ENCODE measurements at places on chromosomes 3 and 15. TPM values are rescaled to one million over a fixed set of nuclear protein-coding genes. Genes with fewer than 3 reads are reported as not detected.
A peak's percentile ranks its signal among the peaks of the same experiment; 100 is the strongest.

The TLR9 gene
- total RNA-seq: not detected

- DNase-seq: no peak
- H3K27ac ChIP-seq: no peak overlapping the region
- no peaks in the 10 kb centered on the region for H3K27me3 ChIP-seq
- H3K4me3 ChIP-seq: no peak overlapping the region
Measured at GRCh38 chr3:155270063-155270462, 23.4 kb downstream of the STRIT1 start.

- DNase-seq: no peak
- peaks cover 13% of the 10 kb centered on the region for H3K4me1 ChIP-seq
- no peak overlapping the region for H3K27ac ChIP-seq
- no peaks in the 10 kb centered on the region for H3K36me3 ChIP-seq
- no peak overlapping the region for H3K4me3 ChIP-seq
Measured at GRCh38 chr3:71392251-71392650, 191.3 kb downstream of the FOXP1 start.

DNA sequence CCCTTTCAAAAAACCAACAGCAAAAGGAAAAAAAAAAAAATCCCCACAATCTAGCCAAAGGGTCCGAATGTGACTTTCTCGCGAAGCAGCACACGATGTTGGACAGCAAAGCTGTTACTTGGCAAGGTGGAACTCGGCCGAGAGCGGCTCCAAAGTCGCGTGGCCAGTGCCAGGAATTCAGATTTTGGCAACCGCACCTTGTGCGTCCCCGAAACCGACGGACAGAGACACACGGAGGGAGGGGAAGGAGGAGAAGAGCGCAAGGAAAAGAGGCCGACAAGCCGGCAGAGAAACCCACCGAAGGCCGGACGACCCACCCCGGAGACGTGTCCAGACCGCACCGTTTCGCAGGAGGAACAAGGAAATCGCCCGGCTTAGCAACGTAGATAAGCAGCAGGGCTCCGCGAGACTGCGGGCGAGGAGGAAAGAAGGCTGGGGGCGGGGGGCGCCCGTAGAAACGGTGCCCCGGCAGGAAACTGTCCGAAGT lies 517.3 kb downstream of the MECOM start:
- peaks cover 35% of the 10 kb centered on the region for H3K4me1 ChIP-seq
- no peaks in the 10 kb centered on the region for H3K27me3 ChIP-seq
- peak overlapping the region; percentile 94 for H3K27ac ChIP-seq
- peak; percentile 78 for DNase-seq
- H3K4me3 ChIP-seq: peak overlapping the region; percentile 55

DNA sequence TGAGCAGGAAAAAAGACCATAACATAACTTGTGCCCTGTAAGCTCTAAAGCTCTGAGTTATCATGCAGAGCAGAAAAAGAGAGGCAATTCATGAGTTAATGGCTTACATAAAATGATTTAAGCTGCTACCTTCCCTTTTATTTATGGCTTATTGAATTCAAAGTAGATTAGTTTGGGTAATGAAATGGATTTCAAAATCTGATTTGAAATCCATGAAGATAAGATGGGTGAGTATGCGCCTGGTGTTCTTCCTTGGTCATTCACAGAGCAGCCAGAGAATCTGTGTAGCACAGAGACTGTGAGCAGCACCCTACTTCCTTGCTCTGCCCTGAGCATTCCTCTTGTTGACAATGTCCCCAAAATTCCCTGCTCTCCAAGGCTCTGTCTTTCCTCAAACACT lies 36.2 kb upstream of the MRPL3 start:
- peaks cover 4% of the 10 kb centered on the region for H3K4me1 ChIP-seq
- H3K4me3 ChIP-seq: no peak overlapping the region
- H3K27me3 ChIP-seq: no peaks in the 10 kb centered on the region
- DNase-seq: no peak
- no peak overlapping the region for H3K27ac ChIP-seq
- no peaks in the 10 kb centered on the region for H3K36me3 ChIP-seq

DNA sequence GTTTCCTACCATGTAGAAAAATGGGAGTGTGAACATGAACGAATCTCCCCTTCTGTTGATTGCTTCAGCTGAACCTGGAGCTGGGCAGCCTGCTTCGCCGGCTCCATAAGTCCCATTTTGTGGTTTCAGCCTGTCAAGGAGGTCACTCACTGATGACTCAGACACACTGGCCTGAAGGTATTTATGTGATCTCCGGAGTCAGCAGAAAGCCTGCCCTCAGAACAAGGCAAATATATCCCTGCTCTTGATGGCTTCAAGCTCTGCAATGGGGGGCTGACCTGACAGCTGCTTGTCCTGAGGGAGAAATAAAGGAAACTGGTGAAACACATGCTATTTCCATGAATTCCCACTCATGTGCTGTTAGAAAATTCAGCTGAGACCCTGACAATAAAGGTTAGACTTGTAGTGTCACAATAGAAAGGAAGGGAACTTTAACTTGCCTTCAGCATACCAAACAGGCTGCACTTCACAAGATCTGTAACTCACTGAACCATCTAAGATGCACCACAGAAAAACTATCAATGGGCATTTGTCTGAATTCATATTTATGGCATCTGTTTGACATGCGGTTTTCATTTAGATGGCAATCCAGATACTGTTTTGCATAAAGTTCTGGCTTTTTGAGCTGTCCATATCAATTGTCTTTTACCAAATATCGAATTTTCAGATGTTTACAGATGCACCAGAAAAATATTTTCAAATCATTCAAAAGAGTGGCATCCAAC lies 282.0 kb upstream of the VEPH1 start:
- H3K27me3 ChIP-seq: no peaks in the 10 kb centered on the region
- H3K27ac ChIP-seq: no peak overlapping the region
- H3K4me3 ChIP-seq: no peak overlapping the region
- H3K4me1 ChIP-seq: no peaks in the 10 kb centered on the region

DNA sequence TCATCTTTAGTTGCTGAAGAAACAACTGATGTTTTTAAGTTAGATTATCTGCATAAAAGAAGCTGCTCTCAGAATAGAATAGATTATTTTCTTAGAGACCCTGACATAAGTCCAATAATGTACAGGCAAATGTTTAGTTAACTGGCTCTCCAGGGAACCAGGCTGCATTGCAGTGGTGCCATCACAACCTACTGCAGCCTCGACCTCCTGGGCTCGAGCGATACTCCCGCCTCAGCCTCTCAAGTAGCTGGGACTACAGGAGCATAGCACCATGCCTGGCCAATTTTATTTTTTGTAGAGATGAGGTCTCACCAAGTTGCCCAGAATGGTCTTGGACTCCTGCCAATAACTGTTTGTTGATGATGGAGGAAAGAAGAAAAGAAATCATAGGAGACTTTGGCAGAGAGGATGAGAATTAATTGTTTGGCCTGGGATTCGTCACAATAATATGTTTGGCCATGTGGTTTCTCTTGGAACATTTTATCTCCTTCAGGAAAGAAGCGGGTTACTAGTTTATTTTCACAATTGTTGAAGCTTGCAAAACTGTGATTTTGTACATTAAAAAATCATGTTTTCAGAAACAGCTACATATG lies 429.2 kb downstream of the CADM2 start:
- H3K27ac ChIP-seq: no peak overlapping the region
- H3K27me3 ChIP-seq: no peaks in the 10 kb centered on the region
- H3K36me3 ChIP-seq: no peaks in the 10 kb centered on the region

DNA sequence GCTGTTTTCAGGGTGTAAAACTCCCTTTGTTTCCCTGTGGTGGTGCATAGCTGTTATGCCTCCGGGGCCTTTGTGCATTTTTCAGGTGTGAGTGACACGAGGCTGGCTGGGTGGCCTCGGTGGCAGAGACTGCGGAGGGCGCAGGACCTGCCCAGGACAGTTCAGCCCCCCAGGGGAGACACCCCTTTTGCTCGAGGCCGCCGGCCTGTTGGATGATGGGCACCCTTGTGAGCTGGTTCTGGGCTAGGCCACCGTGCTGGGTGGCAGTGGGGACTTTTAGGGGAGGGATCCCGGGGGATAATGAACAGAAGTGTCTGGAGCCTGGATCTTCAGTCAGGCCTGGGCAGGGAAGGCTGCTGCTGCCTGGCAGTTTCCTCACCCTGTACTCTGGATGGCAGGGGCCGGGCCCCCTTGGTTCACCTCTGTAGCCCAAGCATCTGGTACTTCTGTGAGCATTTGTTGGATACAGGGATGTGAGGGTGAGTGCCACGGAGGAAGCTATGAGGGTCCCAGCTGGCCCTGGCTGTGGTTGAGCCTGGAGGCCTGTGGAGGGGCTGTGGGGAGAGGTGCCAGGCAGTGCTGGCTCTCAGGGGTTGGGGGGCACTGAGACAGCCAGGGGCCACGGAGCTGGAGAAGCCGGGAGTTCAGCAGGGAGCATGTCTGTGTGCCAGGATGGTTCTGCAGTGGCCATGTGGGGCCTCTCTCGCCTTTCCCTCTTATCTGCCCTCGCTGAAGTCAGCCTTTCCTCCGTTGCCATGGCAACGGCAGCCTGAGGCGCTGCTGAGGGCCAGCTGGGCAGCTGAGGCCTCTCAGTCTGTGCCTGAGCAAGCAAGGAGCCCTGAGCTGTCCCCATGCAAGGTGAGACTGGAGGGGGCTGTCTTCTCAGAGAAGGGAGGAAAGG lies 49.0 kb downstream of the KY start:
- no peaks in the 10 kb centered on the region for H3K27me3 ChIP-seq
- DNase-seq: peak; percentile 86
- no peak overlapping the region for H3K27ac ChIP-seq

DNA sequence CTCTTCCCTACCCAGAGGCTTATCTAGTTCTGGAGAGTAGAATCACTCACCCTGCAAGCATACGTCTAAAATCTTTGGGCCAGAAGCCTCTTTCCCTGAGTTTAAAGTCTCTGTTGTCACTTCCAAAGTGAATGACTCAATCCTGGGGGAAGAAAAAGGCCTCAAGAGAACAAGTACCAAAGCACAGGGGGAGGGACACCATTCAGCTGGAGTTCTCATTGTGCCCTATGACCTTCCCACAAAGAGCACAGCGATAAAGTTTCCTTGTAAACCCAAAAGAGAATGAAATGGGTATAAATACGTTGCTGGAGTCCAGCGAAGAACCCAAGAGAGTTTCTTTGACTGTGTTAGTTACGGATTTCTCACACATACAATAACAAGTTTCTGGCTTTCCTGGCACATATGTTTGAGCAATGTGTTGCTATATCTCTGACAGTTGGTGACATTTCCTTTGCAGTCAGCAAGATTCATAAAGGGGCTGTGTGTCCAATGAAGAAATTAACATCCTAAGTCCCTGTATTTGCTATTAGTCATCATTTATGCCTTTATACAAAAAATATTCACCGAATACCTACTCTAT lies 107.3 kb upstream of the PTPRG start:
- no peaks in the 10 kb centered on the region for H3K36me3 ChIP-seq
- H3K27ac ChIP-seq: no peak overlapping the region
- no peaks in the 10 kb centered on the region for H3K27me3 ChIP-seq

GRCh38 chr3:121800906-121801305 lies 34.0 kb downstream of the IQCB1 start:
- H3K4me3 ChIP-seq: no peak overlapping the region
- no peaks in the 10 kb centered on the region for H3K27me3 ChIP-seq
- H3K4me1 ChIP-seq: no peaks in the 10 kb centered on the region

The KCNH8 gene
- total RNA-seq: 4.1 TPM

GRCh38 chr3:13552857-13553652 lies 4.1 kb downstream of the FBLN2 start:
- peaks cover 63% of the 10 kb centered on the region for H3K27me3 ChIP-seq
- H3K4me1 ChIP-seq: peaks cover 23% of the 10 kb centered on the region
- DNase-seq: peak; percentile 29
- no peaks in the 10 kb centered on the region for H3K36me3 ChIP-seq

GRCh38 chr3:102336130-102336529 lies 98.7 kb upstream of the ZPLD1 start:
- no peaks in the 10 kb centered on the region for H3K4me1 ChIP-seq
- no peak for DNase-seq
- no peaks in the 10 kb centered on the region for H3K36me3 ChIP-seq
- no peak overlapping the region for H3K4me3 ChIP-seq
- no peaks in the 10 kb centered on the region for H3K27me3 ChIP-seq

DNA sequence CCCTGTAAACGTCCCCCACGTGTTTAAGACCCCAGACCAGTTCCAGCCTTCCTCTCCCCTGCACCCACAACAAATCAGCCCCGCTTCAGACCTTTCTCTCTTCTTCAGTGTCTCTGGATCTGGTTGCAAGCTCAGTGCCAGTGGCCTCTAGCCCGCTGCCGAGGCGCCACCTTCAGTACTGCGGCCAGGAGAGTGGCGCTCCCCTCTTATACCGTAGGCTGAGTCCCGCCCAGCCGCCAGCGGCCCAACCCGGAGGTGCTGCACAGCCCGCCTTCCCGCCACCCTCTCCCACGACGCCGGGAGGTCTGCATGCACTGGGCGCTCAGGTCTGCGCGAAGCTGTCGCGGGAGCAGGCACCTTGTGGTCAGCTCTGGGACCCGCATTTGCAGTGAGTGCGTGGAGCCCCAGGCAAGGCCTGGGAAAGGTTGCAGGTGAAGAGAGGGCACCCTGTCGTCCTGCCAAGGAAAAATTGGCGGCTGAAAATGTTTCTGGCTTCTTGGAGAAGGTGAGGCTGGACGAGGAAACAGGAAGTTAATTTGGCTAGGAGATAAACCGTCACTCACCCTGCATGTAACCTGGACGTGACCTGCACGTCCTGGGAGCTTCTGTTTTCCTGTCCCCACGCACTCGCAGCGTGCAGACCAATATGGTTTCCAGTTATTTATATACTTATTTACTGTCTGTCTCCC lies at the start of gene C2CD4B:
Gene C2CD4B, minus strand, starts transcription at position 182 of the 689 bp plus-strand sequence. CDS start 301 bp downstream, outside the sequence.
- H3K4me3 ChIP-seq: peak within 1 kb of the TSS; percentile 60
- H3K27me3 ChIP-seq: peaks cover 61% of the 10 kb centered on the region
- peak within 1 kb of the TSS; percentile 75 for H3K27ac ChIP-seq
- peaks cover 10% of the 10 kb centered on the region for H3K4me1 ChIP-seq
- peak; percentile 87 for DNase-seq
- no peaks in the 10 kb centered on the region for H3K36me3 ChIP-seq

- DNase-seq: no peak
- H3K4me1 ChIP-seq: no peaks in the 10 kb centered on the region
- H3K27ac ChIP-seq: no peak overlapping the region
- no peak overlapping the region for H3K4me3 ChIP-seq
- H3K27me3 ChIP-seq: no peaks in the 10 kb centered on the region
Measured at GRCh38 chr3:124919756-124920155, 14.8 kb downstream of the MUC13 start.

All from stomach (tissue), 19 donors.